ENCODE measurements at places on chromosomes 12 and 14.

GRCh38 chr14:36975834-36976233 is 196.6 kb downstream of the SLC25A21 start:
- no peak for DNase-seq

DNA sequence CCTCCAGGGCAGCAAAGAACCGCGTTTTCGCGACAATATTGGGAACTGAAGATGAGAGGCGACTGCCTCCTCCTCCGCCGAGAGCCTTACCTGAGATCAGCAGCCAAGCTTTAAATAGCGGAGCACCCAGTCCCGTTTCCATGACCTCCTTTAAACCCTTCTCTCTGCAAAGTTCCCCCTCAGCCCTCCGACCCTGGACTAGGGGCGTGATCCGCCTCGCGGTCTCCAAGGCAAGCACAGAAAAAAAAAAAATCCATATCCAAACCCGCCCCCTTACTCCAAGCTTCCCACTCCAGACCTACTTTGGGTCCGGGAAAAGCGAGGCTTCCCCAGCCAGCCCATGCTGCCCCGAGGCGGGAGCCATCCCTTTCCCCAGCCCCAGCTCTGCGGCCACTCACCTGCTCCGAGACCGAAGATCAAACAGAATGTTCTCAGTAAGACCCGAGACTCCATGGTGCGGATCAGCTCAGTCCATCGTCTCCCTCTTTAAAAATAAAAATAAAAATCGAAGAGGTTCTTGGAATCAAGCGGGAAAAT is 630 bp downstream of the NELL2 start:
- DNase-seq: no peak

DNA sequence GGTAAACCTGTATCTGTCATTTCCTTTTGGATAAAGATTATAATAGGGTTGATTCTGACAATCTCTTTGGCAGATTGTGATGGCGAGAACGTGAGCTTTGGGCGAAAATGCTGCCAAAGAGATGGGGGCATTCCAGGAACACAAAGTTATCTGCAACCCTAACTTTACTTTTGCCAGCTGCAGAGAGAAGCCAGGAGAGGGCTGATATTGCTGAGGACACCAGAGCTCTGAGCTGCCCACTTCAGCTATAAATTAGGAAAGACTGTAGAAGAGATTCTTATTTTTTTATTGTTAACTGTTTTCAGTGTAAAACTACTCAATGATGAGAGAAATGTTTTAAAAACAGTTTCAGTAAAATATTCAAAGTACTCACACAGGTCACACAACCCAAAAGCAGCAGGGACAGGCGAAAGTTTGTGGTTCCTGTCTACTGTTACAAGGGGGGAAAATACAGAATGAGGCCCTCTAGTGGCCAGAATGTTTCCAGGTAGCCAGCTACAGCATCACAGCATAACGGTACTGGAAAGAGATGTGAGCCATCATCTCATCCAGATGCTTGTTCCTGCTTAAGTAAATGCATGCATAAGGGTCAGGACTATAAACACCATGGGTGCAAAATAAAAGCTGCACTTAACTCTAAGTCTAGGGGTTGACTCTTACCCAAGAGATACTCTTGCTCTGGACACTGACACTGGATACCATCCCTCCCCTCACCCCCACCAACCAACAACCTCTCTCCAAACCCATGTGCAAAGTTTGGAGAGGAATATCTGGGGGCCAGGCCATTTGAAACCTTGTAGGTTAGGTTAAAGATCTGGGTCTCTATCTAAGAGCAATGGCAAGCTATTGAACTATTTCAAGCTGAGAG is 498.4 kb downstream of the RMST start:
- no peak for DNase-seq

DNA sequence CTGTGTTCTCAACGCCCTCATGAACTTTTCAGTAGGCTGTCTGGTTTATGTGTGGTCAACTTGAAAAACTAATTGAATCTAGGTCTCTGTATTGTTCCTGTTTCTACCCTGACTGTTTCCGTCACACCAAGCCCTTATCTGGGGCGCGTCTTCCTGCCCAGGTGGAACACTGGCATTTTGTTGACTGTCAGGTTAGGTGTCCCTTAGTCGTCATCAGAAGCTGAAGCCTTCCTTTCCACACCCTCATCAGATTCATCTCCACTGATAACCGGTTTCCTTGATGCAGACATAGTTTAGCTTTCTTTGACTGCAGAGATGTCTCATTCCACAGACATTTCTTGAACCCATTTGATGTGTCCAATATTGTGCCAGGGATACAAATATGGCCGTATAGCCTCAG is 96.5 kb downstream of the DUSP16 start:
- DNase-seq: peak; percentile 67

- no peak for DNase-seq
These were observed 15.1 kb downstream of the PIGH start for GRCh38 chr14:67584978-67585377.

- no peak for DNase-seq
These were observed 108.6 kb downstream of the PAH start for GRCh38 chr12:102808412-102808811.

- DNase-seq: no peak
These were observed 16.0 kb downstream of the ULK1 start for GRCh38 chr12:131910302-131911027.

GRCh38 chr12:848173-848865 is 95.9 kb downstream of the WNK1 start:
- no peak for DNase-seq

GRCh38 chr12:10027721-10028120 is 2.8 kb upstream of the CLEC9A start:
- DNase-seq: no peak

- DNase-seq: no peak
These were observed 75.3 kb upstream of the C14orf180 start for GRCh38 chr14:104504172-104504735.

- no peak for DNase-seq
These were observed 213.4 kb downstream of the PHETA1 start for GRCh38 chr12:111155521-111155920.

DNA sequence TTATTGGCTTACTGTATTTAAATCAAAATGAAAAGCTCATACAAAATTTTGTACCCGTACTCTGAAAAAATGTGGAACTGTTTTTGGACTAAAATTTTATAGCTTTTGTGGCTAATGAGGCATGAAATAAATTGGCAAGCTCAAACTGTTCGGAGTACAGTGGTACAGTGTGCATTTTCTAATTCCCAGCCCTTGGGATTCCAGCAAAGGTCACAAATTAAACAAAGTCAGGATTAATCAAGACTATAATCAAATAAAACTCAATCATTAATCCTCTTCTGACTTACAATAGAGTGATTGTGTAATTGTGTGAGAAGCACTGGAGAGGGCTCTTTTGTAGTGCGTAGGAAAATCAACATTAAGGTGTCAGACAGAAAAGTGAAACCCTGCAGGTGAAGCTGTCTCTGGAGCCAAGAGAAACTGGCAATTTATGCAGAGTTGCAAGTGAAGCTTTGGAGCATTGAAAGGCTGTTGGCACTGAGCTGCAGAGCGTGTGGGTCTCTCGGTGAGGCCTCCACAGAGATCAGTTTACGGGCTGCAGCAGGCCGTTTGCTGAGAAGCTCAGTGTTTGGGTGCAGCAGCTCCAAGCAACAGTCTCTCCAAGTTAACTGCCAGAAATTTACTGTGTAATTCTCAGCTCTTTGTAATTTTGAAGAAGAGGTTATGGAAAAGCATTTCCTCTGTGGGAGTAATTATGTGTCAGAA is 275.9 kb downstream of the FBXL14 start:
- no peak for DNase-seq

GRCh38 chr14:41973178-41973577 is 366.5 kb downstream of the LRFN5 start:
- no peak for DNase-seq

DNA sequence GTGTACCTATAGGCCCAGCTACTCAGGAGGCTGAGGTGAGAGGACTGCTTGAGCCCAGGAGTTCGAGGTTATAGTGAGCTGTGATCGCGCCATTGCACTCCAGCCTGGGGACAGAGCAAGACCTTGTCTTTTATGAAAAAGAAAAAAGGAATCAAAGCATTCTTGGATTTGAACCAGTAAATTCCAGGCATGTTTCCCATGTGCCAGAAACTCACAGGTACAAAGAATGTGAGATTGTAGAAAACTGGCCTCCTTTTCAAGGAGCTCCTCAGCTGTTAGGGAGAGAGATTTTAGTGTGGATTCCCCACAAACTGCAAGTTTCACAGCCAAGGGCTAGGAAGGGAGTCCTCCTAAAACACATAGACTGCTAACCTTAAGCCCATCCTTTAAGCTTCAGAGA is 95.0 kb downstream of the FOXN4 start:
- DNase-seq: no peak

GRCh38 chr12:9702255-9702654 is 30.6 kb downstream of the CLECL1 start:
- DNase-seq: no peak

- DNase-seq: no peak
These were observed 1.2 kb downstream of the CFL2 start for GRCh38 chr14:34713122-34713680.

GRCh38 chr14:60815371-60815770 is 80.8 kb downstream of the MNAT1 start:
- DNase-seq: no peak

DNA sequence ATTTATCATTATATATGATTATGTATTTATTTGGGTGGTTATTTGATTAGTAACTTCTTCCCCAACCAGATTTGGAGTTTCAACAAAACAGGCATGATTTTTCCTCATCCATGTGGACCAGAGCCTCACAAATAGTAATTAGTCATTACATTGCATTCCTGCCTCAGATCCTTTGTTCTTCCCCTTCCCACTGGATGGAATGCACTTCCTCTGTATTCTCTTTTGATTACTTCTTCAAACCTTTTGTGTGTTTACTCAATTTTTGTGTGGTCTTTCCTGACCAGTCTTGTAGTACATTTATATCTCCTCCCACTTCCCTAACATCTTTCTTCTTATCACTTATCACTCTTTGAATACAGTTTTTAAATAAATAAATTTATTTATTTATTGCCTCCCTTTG is 15.5 kb downstream of the SYT1 start:
- DNase-seq: no peak

GRCh38 chr12:97359021-97359690 is 103.4 kb upstream of the RMST start:
- no peak for DNase-seq

- no peak for DNase-seq
These were observed 7.3 kb downstream of the ULK1 start for GRCh38 chr12:131901431-131902331.

DNA sequence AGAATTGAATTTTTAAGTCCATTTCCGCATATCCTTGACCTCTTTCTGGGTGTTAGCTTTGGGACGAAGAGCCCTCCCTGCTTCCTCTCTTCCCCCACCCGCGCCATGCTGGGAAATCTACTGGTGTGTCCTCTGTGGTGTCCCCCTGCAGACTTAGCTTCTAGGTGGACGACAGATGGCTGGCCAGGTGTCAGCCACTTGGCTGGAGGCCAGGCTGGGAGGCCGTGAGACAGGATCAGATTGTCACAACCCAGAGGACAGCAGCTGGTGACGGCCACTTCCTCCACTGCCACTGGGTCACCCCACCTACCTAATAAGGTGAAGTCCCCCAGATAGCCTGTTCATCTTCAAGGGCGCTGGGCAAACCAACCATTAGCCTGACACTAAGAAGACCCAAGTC is 13.3 kb upstream of the DTX1 start:
- no peak for DNase-seq

DNA sequence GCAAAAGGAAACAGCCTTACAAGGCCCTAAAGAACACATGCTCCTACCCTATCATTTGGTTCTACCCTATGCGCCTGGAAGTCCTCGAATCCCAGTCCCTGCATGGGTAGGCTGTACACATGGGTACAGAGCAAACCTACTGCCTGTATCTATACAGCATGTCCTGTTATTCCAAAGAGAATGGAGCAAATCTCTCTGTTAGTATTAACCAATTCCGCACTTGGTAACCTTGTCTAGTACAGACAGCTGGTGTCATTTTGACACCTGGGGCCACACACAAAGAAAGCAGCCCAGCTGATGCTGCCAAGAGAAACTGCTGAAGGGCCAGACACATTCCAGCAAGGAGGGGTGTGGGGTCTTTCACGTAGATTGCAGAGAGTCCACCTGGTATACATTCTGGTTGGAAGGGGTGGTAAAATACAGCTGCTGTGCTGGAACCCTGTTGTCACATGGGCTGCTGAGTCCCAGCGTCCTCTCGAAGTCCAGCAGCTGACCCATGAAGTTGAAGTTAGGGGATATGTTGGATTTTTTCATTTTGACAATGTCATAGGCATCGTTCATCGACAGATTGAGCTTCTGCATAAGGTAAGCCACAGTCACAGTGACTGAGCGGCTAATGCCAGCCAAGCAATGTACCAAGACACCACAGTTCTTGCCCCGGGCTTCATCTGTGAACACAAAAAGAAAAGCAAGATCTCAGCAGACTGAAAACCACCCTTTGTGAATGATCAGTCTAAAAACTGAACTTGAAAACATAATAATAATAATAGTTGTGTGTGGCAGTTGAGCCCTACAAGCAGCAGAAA is 3.2 kb downstream of the DUSP6 start:
- no peak for DNase-seq

GRCh38 chr14:63045612-63046320 is 508 bp upstream of the KCNH5 start:
- DNase-seq: no peak

GRCh38 chr12:31736472-31736871 is 7.7 kb upstream of the AMN1 start:
- peak; percentile 49 for DNase-seq

GRCh38 chr12:129496226-129496625 is 407.6 kb downstream of the TMEM132D start:
- no peak for DNase-seq

DNA sequence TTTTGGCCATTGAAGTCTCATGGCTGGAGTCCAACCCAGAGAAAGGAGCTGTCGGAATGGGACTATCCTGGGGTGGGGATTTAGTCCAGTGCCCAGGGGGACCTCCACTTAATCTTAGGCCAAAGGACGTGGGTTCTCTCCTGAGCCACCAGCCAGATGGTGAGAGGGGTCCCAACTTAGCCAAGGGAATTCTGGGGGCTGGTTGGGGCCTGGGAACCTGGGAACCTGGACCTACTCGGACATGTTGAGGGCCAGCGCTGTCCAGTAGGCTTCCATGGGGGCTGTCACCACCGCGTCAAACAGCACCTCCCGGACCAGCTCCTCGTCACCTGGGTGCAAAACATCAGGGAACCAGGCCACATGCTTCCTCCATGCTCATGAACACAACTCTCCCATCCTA is 33.4 kb downstream of the LRTM2 start:
- no peak for DNase-seq

DNA sequence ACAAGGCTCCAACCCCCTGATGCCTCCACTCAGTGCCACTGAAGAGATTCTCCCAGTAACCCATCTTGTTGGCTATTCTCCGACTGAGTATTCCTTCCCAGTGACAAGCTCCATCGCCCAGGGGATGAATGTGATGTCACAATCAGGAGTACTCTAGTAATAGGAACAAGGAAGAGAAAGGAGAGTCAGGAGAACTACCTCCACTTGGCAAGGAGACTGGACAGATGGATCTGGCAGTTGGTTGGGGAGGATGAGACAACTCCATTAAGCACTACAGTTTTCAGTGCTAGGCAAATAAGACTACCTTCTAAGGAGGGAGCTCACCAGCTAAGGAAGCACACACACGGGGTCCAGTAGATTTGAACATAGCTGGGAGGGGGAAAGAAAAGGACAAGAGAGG is 5.3 kb downstream of the RNF41 start:
- no peak for DNase-seq

Measured in effector CD4-positive, alpha-beta T cell (primary cell).